GM19239 (cell line): ENCODE measurements at places on chromosomes 12 and 14.
A peak's percentile ranks its signal among the peaks of the same experiment; 100 is the strongest.

GRCh38 chr14:89773151-89773550, 181.4 kb downstream of the EFCAB11 start:
- no peak for DNase-seq

DNA sequence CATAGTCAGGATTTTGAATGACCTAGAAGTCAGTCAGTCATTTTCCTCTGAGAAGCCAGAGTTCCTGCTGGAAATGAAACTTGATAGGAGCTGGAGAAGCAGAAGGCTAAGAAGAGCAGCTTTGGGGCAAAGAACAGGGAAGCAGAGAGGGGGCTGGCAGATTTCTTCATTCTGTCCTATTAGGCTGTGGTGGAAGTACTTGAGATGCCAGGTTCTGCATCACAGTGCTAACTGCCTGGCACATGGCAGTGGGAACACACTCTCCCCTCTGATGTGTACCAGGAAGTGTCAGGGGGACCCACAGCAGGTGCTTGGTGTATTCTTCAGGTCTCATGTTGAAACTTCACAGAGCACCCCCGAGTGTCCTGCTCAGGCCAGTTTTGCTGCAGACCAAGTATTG, 61.0 kb downstream of the SUSD6 start:
- no peak for DNase-seq

DNA sequence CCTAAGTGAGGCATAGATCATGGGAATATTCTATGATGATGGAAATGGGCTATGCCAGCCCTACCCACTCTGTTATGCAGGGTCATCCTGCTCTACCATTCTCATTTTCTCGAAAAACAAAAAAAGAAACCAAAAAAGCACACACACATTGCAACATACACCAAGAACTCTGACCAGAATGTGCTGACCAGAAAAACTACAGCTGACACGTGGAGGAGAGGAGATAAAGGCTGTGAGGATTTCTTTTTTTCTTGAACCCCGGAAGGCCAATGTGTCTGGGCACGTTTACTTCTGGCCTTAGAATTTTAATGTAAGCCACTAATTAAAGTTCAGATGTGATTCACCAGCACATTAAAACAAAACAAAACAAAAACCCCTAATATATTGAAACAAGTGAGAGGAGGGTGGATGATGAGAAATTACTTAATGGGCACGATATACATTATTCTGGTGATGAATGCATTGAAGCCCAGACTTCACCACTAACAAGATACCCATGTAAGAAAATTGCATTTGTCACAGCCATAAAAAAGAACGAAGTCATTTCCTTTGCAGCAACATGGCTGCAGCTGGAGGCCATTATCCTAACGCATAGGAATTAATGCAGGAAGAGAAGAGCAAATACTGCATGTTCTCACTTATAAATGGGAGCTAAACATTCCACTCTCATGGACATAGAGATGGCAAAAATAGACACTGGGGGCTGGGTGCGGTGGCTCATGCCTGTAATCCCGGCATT, 66.3 kb upstream of the PLEKHG3 start:
- DNase-seq: no peak

- DNase-seq: no peak
Observed at GRCh38 chr12:117778656-117779055, 190.1 kb downstream of the KSR2 start.

DNA sequence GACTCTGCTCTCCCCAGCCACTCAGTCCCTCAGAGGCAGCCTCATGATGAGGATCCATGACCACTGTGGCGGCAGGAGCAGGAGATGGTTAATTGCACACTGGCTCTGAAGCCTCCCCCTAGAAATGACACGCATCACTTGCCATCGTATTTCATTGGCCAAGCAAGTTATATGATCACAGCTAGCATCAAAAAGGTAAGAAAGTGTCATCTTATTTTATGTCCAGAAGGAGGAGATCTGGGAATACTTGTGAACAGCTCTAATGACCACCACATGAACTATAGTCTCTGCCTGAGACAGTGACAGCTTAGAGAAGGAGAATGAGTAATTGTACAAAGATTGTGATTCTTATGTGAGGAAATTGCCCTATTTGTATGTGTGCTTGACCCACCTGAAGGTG, 363.4 kb downstream of the NUAK1 start:
- DNase-seq: no peak

DNA sequence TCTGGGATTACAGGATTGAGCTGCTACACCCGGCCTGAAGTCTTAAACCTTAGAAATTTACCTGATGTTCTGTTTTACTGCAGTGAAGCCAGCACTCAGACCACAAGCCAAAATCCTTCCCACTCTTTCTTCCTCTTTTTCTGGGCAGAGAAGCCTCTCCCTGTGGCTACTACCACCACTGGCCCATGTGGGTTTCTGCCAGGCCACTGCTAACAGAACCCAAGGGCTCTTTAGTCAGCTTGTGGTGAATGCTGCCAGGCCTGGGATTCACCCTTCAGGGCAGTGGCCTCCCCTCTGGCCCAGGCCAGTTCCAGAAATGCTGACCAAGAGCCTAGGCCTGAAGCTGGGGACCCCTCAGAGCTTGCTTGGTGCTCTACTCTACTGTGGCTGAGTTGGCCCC, 35.3 kb downstream of the GAS2L3 start:
- no peak for DNase-seq

DNA sequence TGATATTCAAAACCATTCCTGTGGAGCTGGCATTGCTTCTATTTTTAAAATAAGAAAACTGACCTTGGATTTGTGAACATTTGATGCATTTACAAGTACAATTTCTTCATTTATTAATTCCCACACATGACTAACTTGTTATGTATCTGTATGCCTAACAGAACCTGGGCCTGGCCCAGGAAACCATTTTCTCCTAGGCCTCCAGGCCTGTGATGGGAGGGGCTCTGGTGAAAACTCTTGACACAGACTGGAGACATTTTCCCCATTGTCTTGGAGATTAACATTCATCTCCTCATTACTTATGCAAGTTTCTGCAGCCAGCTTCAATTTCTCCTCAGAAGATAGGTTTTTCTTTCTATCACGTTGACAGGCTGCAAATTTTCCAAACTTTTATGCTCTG, 42.0 kb downstream of the GLIPR1L2 start:
- DNase-seq: no peak

GRCh38 chr14:95452893-95453712, 63.3 kb downstream of the SYNE3 start:
- no peak for DNase-seq

GRCh38 chr14:32372154-32372553, 43.1 kb downstream of the AKAP6 start:
- no peak for DNase-seq

GRCh38 chr12:89829434-89829975, 120.9 kb upstream of the ATP2B1 start:
- no peak for DNase-seq

DNA sequence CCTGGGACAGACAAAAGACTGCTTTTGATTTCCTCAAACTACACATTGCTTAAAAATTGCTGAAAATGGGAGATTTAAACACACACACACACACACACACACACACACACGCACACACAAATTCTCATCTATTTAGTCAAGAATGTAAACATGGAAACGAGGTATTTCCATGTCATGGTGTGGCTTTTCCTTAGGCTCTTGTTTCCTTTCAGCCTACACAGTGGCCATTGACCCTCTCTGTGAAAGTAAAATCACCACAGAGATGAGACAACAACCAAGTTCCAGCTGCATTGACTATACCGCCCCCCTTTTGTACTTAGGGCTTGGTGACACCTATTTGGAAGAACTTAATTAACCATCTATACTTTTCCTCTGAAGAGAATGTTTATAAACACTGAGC, 41.9 kb downstream of the TTC8 start:
- DNase-seq: no peak

GRCh38 chr14:73696466-73697400, 17.5 kb downstream of the PNMA1 start:
- no peak for DNase-seq

DNA sequence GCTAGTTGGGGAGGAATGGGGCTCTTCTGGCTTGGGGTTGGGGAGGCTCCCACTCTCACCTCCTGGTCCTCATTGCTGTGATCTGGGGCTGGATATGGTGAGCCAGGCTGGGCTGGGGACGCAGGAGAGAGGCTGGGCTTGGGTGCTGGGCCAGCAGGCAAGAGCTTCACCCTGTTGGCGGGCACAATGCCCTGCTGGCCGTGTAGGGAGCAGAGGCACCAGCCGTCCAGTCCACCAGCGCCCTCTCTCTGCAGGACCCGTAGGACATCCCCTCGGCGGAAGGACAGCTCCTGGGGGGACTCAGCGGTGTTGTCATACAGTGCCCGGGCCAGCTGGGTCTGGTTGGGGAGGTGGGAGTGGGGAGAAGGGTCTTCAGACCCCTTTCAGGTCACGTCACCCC, 4.5 kb downstream of the EFS start:
- DNase-seq: no peak

GRCh38 chr12:25065035-25065434, 116.1 kb upstream of the BCAT1 start:
- no peak for DNase-seq

GRCh38 chr12:130965668-130966067, 12.0 kb downstream of the ADGRD1 start:
- no peak for DNase-seq

DNA sequence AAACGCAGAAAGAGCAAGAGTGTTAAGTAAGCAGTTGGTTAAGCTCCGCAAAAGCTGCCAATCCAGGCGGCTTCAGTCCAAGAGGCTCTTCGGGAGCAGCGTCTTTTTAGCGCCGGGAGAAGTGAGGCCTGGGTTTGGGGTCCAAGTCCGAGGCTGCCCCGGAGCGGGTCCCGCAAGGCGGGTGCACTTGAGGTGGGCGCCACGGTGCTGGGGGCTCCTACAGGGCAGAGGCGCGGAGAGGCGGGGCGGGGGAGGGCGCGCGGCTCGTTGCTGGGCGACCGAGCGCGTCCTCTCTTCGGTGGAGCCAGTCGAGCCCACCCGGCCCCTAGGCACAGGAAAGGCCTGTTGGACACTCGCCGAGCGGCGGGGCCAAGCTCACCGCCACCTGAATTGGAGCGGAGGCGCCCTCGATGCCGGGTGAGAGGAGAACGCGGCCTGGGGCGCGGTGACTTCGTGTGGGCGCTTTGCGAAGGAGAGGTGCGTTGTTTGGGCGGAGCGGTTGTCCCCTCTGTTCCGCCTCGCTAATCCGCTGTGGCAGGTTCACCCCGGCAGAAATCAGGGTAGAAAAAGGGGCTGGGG, 15.6 kb downstream of the TTC6 start:
- no peak for DNase-seq

GRCh38 chr14:93725993-93726392, 62.3 kb downstream of the PRIMA1 start:
- DNase-seq: no peak

- no peak for DNase-seq
Observed at GRCh38 chr12:115205755-115206308, 521.9 kb upstream of the TBX3 start.

DNA sequence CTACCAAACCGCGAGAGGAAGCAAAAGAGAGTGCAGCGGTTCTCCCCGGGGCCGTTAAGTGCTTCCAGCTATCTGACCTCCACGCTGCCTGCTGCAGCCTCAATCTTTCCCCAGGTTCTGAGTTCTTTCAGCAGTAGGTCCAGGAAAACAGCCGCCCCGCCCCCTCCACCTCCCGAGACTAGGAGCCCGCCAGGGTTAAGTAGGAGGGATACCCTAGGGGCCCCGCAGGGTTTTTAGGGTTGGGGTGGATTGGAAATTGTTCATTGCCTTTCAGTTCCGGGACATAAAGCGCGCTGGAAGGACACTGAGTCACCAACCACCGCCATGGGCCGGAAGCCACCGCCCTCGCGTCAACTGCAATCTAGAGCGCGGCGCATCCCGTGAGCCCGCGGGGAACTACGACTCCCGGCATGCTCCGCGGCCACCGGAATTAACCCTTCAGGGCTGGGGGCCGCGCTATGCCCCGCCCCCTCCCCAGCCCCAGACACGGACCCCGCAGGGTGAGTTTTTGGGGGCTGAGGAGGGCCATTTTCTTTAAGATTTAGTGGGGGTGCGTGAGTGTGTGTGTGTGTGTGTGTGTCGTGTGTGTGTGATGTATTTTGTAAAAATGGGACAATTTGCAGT, at the start of gene MYL6B:
Gene MYL6B (plus strand): TSS at position 456 of the 624 bp plus-strand sequence. CDS start 1,332 bp downstream, outside the sequence.
- DNase-seq: peak; percentile 80

GRCh38 chr12:55142669-55143565, 16.7 kb downstream of the OR9K2 start:
- peak; percentile 2 for DNase-seq

DNA sequence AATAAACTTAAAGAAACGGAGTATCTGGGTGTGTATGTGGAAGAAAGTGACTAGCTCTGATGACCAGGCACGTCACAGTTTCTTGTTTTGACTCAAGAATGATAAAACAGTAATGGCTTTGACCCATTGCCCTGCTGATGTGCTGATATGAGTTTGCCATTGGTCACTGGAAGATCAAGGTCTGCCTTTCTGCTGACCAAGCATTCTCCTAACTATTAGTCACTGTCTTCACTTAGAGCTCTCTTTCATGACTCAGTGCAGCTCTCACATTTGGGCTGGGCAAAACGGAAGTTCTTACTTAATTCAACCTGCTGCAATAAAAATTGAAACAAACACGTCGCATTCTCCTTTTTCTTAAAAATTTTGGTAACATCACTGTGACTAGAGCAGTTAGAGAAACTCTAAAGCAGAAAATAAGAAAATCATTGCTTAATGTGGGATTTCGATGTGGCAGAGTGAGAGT, 366.7 kb downstream of the BTG1 start:
- peak; percentile 22 for DNase-seq

DNA sequence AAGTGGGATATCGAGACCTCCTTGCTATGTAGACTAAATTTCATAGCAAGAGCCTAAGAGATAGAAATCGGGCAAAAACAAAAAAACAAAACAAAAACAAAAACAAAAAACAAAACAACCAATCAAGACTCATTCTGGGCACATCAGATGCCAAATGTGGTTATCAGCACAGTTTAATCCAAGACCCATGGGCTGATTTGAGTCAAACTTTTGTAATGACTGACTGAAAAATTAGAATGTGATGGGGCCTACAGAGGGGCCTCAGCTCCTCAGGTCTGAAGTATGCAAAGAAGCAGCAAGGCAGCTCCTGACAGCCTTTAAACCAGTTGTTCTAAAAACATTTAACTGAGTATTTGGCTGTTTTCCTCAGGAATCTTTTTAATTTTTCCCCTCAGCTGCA, 49.3 kb downstream of the SLC4A8 start:
- DNase-seq: no peak

DNA sequence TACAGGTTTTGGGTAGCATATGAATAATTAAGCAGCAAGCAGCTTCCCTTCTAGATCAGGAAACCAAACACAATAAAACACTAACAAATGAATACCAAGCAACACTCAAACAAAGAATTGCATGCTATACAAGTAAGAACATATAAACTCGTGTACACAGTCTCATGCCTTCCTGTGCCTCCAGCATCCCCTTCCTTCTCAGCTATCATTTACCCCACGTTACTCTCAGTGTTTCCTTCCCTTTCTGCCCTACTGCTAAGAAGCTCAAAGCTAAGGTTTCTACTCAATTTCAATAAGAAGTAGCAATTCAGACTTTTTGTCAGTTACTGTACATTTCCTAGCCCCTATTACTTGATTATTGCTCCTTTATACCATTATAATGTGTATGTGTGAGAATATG, 81.0 kb downstream of the DUSP16 start:
- DNase-seq: no peak
